ENCODE measurements at places on chromosomes 5 and 9.

DNA sequence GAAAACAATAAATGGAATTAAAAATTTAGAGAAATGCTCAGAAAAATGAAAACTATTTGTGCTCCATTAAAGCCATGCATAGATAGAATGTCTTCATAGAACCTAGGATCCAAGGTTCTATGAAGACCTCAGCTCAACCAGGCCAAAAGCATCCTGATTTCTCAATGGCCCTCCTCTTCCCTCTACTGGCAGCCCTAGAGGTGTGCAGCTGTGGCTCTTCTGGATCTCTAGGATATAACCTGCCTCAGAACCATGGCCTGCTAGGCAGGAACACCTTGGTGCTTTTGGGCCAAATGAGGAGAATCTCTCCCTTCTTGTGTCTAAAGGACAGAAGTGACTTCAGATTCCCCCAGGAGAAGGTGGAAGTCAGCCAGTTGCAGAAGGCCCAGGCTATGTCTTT lies 15.1 kb downstream of the IFNA1 start:
- no peak for DNase-seq

DNA sequence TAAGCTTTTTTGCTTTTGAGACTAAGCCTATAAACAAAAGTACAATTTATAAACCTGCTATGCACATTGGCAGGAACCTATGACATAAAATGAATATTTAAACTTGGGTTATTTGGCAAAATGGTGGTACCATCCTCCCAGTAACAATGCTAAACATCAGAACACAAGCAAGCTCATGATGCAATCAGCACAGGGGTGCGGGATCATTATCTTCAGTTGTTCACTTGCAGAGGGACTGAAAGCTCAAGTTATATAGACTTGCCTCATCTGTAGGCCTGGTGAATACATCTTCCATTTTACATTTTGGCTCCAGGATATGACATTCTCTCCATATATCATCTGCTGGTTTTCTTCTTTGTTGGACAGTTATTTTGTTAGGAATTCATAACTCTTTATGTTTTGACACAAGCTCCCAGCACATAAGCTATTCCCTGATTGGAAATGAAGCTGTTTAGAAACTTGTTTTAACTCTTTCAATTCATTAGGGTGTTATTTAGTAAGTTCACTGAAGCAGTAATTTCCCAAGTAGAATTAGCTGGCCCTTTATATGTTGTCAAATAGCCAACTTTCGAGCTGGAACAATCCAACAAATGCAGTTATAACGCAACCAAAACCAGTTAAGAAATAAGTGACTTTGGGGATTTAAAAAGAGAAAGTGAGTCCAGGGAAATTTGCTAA lies 124.7 kb upstream of the LIFR start:
- DNase-seq, result no peak

DNA sequence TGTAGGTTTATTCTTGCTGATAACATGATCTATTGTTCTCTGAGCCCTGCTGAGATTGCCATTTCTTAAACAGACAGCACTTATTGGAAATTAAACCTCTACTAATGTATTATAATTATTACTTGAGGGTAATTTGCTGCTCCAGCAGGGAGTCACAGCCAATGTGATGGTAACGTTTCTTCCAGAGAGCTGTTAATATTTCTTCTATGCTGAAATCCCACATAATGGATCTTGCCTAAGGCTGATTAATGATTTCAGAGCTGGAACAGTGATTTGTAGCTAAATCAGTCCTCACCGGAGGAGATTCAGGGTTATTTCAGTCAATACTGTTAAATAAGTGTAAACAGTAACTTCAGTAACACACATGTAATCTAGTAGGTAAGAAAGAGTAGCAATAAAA lies 170.1 kb downstream of the CDH12 start:
- DNase-seq, result no peak

- no peak for DNase-seq
Observed at GRCh38 chr5:30347858-30348257, 845.6 kb upstream of the CDH6 start.

DNA sequence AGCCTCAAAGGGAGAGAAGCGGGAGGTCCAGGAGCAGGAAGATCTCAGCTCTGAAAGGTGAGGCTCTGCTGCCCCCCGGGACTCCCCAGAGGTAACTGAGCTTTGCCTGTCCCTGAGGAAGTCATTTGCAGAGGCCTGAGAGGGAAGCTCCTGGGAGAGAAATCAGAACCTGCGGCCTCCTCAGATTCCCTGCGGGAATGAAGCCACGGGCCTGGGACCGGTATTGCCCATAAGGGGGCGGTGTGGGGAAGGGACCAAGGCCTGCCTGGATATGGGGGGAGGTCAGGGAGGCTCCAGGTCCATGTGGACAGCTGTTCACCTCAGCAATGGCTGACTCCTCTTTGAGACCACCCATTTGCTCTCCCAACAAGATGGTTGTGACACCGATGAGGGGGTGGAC lies 1.3 kb downstream of the SPATA31E1 start:
- no peak for DNase-seq

DNA sequence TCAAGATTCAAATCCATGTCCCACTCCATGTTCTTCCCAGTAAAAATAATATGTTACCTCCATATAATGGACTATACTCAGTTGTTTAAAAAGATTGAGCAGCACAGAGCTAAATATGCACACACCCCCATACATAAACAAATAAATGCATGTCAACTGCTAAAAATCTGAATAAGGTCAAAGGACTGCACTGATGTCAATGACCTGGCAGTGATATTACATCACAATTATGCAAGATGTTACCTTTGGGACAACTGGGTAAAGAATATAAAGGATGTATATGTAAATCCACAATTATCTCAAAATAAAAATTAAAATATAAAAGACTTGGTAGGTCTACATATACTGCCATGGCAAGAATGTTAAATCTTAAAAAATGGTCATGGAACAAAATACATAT lies 57.9 kb downstream of the CDK5RAP2 start:
- DNase-seq, result no peak

DNA sequence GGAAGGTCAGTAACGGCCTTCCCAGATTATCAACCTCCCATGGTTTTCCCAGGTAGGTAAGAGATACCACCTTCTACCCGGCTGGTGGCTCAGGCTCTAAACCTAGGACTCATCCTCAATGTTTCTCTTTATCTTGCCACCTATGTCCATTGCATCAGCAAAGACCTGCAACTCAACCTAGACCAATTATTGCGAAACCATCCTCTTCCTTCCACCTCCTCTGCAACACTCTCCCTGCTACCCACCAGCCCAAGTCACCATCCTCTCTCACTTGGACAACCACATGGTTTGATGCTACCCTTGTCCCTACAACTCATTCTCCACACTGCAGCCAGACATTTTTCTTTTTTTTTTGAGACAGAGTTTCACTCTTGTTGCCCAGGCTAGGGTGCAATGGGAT lies 65.4 kb upstream of the GDNF start:
- no peak for DNase-seq

DNA sequence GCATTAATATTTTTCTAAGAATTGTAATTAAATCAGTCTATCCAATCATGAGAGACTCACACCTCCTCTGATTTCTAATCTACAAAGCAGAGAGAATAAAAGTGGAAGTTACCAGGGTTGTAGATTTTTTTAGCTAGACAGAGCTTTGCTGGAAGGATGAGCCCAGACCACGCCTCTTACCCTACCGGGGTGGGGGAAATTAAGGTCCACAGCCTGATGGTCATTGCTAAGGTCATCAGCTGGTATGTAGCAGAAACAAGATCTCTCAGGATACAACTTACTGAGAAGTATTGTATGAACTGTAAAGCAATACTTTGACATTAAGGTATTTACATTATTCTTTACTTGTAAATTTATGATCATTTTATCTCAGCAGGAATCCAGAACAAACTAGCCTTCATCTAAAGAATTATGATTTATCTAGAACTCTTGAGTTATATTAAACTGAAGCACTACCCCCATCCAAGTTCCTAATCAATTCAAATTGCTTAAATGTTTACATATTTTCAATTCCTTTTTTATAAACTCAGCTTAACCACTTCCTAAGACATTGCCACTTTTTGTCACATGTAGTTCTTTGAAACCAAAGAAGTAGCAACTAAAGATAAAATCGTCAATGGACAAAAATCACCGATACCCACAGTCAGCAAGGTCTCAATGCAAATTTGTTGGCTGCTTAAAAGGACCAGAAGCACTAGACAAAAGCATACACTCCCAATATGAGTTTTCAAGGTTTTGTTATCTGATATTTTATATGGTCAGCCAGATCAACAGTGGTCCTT lies 225.8 kb upstream of the DAPK1 start:
- DNase-seq, result no peak

GRCh38 chr9:132125361-132125760 lies 36.5 kb upstream of the NTNG2 start:
- DNase-seq, result no peak

DNA sequence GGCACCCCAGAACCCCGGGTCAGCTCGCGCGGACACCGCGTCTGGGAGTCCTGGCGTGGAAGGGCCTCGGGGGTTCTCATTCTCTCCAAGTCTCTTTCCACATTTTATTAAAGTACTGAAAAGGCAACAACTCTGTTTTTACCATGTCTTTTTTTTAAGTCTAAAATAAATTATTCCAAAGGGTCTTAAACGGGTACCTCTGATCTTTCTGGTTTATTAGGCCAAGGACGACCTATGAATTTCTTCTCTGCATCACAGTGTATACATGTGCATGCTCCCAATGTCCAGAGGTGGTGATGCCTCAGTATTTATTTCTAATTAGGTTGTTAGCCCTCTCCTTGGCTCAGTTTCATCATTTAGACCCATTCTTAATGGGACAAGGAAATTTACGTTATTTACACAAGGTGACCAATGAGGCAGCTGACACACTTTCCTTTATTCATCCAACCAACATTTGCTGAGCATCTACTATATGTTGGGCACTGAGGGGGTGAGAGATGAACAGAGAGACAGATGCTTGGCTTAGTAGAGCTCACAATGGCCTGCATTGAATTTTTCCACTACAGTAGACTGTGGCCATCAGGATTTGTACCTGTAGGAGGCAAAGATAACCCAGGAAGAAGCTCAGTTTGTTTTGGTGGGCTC lies 7.6 kb upstream of the OTP start:
- no peak for DNase-seq

DNA sequence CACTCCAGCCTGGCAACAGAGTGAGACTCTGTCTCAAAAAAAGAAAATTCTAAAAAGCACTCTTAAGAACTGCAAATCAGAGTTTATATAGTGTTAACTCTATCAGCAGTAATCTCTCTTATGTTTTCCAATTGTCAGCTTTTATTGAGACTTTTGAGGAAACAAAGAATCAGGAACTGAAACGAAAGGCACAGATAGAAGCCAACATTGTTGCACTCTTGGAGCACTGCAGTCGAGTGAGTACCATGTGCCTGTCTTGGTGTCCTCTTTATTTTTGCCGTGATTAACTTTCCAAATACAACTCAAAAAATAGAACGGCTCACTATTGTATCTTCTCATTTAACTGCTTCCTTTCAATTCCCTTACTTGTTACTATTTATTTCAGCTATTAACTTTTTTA lies 41.7 kb upstream of the LRRC19 start:
- no peak for DNase-seq

GRCh38 chr9:114037249-114037648 lies 40.9 kb downstream of the AMBP start:
- no peak for DNase-seq

GRCh38 chr5:923281-923873 lies 30.7 kb downstream of the TRIP13 start:
- no peak for DNase-seq

DNA sequence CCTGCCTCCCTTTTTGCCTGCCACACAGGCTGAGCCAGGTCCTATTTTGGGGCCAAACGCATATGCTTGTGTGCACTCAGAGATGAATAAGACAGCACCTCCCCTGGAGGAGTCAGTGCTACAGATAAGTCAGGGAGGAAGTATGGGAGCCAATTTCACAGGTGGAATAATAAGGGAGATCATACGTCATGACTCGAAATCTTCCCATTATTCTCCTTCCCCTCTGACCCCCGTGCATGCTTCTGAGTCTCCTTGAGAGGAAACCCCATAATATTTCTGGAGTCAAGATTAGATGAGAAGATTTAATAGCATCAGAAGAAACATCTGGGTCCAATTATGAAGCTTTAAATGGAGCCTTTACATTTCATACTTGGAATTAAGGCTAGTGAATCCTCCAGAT lies 15.1 kb upstream of the ZCCHC7 start:
- no peak for DNase-seq

DNA sequence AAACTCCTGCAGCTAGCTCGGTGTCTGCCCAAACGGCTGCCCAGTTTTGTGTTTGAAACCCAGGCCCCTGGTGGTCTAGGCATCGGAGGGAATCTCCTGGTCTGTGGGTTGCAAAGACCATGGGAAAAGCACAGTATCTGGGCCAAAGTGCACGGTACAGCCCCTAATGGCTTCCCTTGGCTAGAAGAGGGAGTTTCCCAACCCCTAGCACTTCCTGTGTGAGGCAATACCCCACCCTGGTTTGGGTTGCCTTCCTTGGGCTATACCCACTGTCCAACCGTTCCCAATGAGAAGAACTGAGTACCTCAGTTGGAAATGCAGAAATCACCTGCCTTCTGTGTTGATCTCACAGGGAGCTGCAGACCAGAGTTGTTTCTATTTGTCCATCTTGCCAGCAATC lies 41.8 kb downstream of the CAVIN4 start:
- no peak for DNase-seq

DNA sequence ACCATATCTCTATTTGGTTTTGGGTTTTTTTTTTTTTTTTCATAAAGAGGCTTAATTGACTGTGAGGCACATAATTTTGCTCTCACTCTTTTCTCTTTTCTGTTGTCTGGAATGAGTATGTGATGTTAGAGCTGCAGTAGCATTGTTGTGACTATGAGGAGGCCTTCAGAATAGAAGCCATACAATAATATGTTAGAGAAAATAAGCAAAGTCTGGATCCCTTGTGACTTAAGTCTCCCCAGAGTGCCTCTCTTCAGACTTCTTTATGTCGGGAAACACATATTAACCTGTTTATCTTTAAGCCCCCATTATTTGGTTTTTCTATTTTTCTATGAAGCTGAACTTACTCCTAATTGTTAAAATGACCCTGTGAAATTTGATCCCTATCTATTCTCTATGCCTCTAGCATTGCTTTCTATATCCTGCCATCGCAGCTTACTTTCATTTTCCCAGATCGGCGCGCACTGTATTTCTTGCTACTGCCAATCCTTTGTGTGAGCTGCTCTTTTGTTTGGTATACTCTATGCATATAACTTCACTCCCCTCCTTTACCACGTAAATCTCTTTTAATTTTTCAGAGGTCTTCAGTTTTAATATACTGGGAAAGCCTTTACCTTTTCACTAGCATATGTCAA lies 372.5 kb upstream of the KCNN2 start:
- no peak for DNase-seq

- no peak for DNase-seq
Observed at GRCh38 chr5:16525651-16526050, 60.1 kb upstream of the ZNF622 start.

Data from hypothalamus (tissue), 51 donors.